ENCODE measurements at places on chromosomes 1 and 21.

GRCh38 chr1:243268751-243269460 lies 13.1 kb downstream of the SDCCAG8 start:
- peak overlapping the region; percentile 66 for H3K27ac ChIP-seq
- peaks cover 2% of the 10 kb centered on the region for H3K36me3 ChIP-seq
- no peaks in the 10 kb centered on the region for H3K27me3 ChIP-seq
- H3K4me1 ChIP-seq: peaks cover 34% of the 10 kb centered on the region
- peak overlapping the region; percentile 42 for H3K4me3 ChIP-seq
- no peak for DNase-seq

GRCh38 chr1:38524025-38524641 lies 335.4 kb downstream of the RRAGC start:
- H3K4me3 ChIP-seq: no peak overlapping the region
- no peaks in the 10 kb centered on the region for H3K27me3 ChIP-seq
- peaks cover 5% of the 10 kb centered on the region for H3K4me1 ChIP-seq
- no peak for DNase-seq

DNA sequence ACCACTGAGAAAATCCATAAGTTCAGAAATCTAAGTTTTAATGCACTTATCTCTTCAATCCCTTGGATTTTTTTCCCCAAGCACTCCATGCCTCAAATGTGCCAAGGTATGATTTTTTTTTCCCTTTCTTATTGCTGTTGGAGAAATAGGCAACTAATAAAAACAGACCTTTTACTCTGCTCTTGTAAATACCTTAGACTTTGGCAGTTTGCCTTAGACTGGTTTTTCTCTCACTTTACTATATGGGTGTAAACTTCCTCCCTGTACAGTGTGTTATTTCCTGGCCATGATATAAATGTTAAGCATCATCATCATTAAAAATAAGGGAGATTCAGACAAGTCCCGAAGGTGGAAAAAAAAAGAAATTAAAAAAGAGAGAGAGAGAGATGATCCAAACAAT lies 65.7 kb downstream of the LRRC8C start:
- H3K4me1 ChIP-seq: no peaks in the 10 kb centered on the region
- no peaks in the 10 kb centered on the region for H3K27me3 ChIP-seq
- no peak overlapping the region for H3K27ac ChIP-seq

- no peak overlapping the region for H3K4me3 ChIP-seq
- H3K4me1 ChIP-seq: no peaks in the 10 kb centered on the region
- H3K27ac ChIP-seq: no peak overlapping the region
Measured at GRCh38 chr1:192626366-192627179, 9.4 kb upstream of the RGS13 start.

Data from keratinocyte (primary cell).